Motor neuron (in vitro differentiated cells): ENCODE measurements at places on chromosomes 4 and X.

DNA sequence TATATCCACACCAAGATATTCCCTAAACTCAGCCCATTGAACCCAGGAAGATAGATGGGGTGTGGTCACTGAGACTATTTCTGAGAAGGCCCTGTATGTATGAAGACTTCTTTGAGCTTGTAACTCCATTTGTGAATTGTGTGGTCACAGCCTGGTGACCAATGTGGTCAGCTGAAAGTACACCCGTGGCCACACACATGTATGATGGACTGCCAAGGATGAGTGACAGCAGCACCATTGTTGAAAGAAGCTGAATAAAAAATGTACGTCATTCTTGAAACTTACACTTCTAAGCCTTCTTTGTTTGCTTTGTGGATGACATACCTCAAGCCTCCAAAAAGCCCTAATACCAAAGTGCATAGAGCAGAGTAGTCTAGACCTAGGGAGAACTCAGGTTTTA is 581.4 kb downstream of the RAB28 start:
- ATAC-seq, result no peak

GRCh38 chr4:25986807-25987206 is 72.8 kb downstream of the SMIM20 start:
- no peak for ATAC-seq

DNA sequence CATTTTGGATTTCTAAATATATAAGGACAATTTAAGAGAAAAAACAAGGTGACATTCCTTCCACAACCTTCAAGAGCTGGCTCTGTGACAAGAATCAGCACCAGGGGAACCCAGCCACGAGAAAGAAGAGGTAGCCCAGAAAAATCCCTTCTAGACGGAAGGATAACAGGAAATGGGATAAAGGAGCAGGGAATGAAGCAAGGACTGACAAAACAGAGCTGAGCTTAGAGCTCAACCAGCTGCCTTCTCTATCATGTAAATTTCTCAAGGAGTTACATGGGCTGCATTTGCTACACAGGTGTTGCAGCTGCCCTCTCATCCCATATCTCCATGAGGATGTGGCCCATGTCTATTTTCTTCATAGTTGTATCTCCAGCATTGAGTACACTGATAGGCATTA is 154.2 kb upstream of the PRDX4 start:
- ATAC-seq, result no peak

- ATAC-seq, result no peak
Observed at GRCh38 chr4:112225157-112225556, 6.4 kb upstream of the AP1AR start.

GRCh38 chr4:7629501-7630254 is 194.9 kb upstream of the PSAPL1 start:
- ATAC-seq, result no peak

GRCh38 chr4:174859904-174860303 is 30.9 kb upstream of the GLRA3 start:
- no peak for ATAC-seq

DNA sequence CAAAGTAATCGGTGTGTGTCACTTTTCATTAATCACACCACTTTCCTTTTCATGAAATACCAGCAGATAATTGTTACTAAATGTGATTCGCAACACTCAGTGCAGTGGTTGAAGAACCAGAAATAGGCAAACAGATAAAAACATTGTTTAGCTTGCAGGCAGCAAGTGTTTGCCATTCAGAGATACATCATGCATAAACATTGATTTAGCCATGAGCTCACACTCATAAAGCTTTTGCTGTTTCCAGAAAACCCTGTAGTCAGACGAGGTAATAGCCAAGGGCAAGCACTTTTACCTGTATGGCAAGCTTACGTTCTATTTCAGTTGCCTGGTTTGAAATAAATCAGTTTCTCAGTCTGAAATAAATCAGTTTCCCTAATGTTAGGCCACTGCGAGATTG is 542.0 kb upstream of the TENM3 start:
- ATAC-seq, result no peak

- no peak for ATAC-seq
Observed at GRCh38 chrX:124194901-124195300, 137.6 kb upstream of the TEX13D start.

GRCh38 chr4:120053911-120054310 is 12.7 kb downstream of the MAD2L1 start:
- no peak for ATAC-seq

- ATAC-seq, result peak; percentile 6
Observed at GRCh38 chr4:6716958-6717655, 1.1 kb downstream of the BLOC1S4 start.

DNA sequence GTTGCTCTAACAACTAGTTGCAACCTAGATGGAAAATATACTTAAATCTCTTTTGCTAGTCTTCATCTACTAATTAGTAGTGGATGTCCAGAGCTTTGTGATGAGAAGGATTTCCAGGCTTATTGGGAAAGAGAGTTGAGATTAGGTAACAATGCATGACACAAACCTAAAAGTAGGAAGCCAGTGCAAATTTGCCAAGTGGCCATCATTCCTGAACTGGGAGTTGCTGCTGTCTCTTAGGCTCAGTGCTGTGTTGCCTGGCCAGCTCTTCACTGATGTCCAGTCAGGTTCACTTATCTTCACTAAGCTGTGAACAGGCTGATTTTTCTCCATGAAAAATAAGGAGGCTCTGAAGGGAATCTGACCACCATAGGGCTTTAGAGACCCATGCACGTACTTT is 105.6 kb upstream of the AMOT start:
- ATAC-seq, result no peak

DNA sequence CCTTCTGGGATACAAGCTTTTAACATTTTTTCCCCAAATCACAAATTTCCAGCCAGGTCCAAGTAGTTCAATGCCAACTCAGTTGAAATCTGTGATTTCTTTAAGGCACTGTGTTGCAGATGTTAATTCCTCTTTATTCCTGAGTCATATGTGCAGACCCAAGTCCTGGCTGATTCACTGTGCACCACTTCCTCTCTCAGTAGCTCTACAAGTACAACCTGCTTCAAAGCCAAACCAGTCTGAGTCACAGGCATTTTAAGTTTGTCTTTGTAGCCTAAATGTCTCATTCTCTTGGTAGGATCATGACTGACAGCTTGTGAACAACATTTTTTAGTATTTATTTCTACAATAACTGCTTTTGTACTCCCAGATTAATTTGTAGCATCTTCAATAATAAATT is 165.6 kb upstream of the S100G start:
- no peak for ATAC-seq

- no peak for ATAC-seq
Observed at GRCh38 chr4:101699441-101700124, 90.9 kb upstream of the BANK1 start.

DNA sequence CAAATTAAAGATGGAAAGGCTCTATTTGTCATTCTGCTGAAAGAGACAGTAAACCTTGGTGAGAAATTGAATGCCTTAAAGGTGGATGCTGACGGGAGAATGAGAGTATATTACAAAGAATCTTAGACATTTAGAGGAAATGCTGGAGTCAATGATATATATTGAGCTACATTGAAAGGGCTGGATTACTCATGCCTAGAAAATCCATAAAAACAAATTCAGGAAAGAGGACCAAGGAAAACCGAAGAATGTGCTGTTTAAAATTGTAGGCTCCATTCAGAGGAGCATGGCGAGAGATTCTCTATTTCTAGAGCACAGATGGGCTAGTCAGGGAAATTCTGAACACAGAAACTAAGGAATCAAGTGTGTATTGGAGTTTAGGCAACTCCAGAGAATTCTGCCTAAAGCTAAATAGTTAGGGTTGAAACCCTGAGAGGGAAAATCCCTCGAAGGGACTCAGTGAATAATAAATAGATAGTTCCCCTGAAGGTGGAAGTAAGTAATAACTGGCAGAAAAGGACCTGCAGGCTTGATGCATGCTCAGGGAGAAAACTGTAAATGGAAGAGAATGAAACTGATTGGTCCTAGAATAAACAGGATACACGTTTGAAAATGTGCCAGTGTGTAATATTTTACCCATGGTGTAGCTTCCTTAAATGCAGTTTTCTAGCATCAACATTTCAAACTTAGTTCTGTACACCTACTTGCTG is 1532.4 kb upstream of the TENM3 start:
- ATAC-seq, result no peak
